ENCODE measurements at places on chromosomes 5 and 9. TPM values are rescaled to one million over a fixed set of nuclear protein-coding genes. Genes with fewer than 3 reads are reported as not detected.

The IRX4 gene
- total RNA-seq: not detected

The CDH12 gene
- total RNA-seq: not detected

The IL17B gene
- total RNA-seq: not detected

The OTP gene
- not detected for total RNA-seq

The NME5 gene
- total RNA-seq: 1.9 TPM

The ATG12 gene
- total RNA-seq: 59.3 TPM

The SPINK4 gene
- not detected for total RNA-seq

The SLC6A18 gene
- not detected for total RNA-seq

The CTSL gene
- 423 TPM for total RNA-seq

The ISL1 gene
- not detected for total RNA-seq

The HNRNPAB gene
- 68.8 TPM for total RNA-seq

The ROR2 gene
- 33.4 TPM for total RNA-seq

The SPAG8 gene
- 0.36 TPM for total RNA-seq

The KIAA0825 gene
- 2.3 TPM for total RNA-seq

The DOCK8 gene
- 0.36 TPM for total RNA-seq

The C5orf46 gene
- total RNA-seq: 0.65 TPM

The MCC gene
- 59.5 TPM for total RNA-seq

The DMRT2 gene
- not detected for total RNA-seq

The FOXE1 gene
- not detected for total RNA-seq

The PANK3 gene
- total RNA-seq: 31.9 TPM

The ADAMTS13 gene
- total RNA-seq: 1.5 TPM

The GFI1B gene
- not detected for total RNA-seq

The PIP5KL1 gene
- 16.4 TPM for total RNA-seq

The CSF1R gene
- not detected for total RNA-seq
